ENCODE measurements at places on chromosomes 16 and 17.

GRCh38 chr17:64092952-64093451 lies 36.9 kb downstream of the ERN1 start:
- DNase-seq: no peak

GRCh38 chr16:17520561-17520960 lies 49.8 kb upstream of the XYLT1 start:
- DNase-seq: no peak

GRCh38 chr16:12484972-12485371 lies 318.7 kb downstream of the CPPED1 start:
- no peak for DNase-seq

DNA sequence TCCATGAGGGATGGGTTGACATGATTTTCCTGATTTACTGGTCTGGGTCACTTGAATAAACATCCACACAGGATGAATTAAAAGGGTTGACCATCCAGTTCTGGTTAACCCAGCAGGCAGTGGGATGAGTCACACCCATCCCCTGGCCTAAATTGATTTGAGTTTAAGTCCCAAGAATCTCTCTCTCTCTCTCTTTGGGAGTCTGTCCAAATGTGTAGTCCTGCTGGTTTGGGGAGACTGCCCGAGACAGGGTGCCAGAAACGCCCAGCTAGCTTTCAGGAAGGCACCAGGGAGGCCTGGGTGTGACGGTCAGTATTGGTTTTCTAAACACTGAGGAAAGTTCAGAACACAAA lies 38.8 kb downstream of the SCPEP1 start:
- DNase-seq: no peak

GRCh38 chr17:30124273-30124796 lies 7.7 kb downstream of the NSRP1 start:
- no peak for DNase-seq

GRCh38 chr16:68235108-68235886 lies 630 bp downstream of the ESRP2 start:
- peak; percentile 67 for DNase-seq

DNA sequence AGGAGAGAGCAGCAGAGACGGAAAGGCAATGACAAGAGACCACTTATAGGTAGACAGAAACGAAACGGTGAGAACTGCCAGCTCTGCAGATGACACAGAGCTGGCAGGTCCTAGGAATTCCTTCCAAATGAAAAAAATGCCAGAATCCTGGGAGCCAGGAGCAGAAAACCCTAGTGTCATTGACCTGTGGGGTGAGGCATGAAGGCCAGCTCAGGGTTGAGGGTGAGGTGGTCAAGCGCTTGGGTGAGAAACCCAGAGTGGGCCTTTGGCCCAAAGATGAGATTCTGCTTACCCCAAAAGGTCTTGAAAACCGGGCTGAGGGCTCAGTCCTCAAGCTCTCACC lies 9.2 kb downstream of the HIC1 start:
- DNase-seq: no peak

DNA sequence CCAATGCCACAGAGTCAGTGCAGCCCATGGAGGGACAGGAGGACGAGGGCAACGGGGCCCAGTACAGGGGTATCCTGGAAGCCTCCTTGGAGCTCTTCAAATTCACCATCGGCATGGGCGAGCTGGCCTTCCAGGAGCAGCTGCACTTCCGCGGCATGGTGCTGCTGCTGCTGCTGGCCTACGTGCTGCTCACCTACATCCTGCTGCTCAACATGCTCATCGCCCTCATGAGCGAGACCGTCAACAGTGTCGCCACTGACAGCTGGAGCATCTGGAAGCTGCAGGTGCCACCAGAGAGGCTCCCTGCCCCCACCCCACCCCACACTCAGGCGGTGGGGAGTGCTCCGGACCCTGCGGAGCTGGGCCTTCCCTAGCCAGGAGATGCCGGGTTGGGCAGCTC lies 16.6 kb downstream of the TRPV2 start:
- DNase-seq: no peak

- DNase-seq: no peak
These were observed 59.0 kb downstream of the ANKFY1 start for GRCh38 chr17:4204710-4205173.

GRCh38 chr16:54953461-54953860 lies 22.8 kb downstream of the IRX5 start:
- no peak for DNase-seq

- no peak for DNase-seq
These were observed 19.8 kb upstream of the ADGRG1 start for GRCh38 chr16:57608462-57609113.

DNA sequence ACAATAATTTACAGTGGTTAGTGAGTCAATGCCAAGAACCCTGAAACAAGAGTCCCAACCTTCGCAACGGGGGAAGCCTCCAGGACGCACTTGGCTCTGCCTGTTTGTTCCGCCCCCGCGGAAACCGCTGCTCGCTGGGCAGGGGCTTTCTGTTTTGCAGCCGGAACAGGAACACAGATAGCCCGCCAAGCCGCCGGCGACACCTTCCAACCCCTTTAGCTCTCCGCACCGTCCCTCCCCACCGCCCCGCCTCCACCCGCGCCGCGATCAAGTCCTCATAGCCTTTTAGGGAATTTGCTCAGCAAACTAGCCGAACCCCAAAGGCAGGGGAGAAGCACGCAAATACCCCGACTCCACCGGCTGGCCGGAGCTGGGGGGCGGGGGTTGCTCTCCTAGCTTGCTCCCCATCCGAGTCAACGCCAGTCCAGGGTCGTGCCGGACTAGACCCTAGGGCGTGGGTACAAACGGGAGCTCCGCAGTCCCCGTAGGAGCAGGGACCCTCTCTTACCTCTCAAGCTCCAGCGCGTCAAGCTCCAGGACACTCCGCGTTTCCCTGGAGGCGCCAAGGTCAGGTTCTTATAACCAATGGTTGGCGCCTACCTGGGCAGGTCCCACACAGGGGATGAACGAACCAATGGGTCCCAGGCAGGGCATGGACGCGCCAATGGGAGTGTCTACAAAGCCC lies at the start of gene SLFN13:
Gene SLFN13, minus strand, starts transcription at position 553 of the 685 bp plus-strand sequence. CDS start 3,086 bp downstream, outside the sequence.
- DNase-seq: peak; percentile 82

DNA sequence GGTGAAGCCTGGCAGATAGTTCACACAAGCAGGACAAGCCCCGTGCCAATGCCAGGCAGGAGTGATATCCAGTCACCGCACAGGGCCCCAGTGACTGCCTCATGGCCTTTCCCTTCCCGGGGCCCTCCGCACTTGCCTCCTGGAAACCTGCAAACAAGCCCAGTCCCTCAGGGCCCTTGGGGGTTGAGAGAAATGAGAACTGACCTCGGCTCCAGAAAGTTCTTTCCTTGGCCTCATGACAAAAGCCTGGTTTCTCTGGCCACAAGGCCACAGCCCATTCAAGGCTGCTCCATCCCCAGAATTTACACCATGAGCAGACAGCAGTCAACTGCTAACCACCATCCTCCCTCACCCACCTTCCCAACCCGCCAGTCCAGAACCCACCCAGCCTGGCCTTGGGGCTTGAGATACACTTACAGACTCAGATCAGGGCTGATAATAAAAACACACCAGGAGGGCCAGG lies 77.6 kb downstream of the CCDC182 start:
- no peak for DNase-seq

DNA sequence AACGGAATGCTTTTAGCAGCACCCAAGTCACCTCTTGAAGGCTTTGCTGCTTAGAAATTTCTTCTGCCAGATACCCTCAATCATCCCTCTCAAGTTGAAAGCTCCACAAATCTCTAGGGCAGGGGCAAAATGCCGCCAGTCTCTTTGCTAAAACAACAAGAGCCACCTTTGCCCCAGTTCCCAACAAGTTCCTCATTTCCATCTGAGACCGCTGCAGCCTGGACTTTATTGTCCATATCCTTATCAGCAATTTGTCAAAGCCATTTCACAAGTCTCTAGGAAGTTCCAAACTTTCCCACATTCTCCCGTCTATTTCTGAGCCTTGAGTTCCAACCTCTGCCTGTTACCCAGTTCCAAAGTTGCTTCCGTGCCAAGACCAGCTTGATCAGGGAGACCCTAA lies 27.4 kb downstream of the TMC6 start:
- DNase-seq: no peak

GRCh38 chr16:2969545-2970521 lies 685 bp downstream of the PAQR4 start:
- peak; percentile 91 for DNase-seq

DNA sequence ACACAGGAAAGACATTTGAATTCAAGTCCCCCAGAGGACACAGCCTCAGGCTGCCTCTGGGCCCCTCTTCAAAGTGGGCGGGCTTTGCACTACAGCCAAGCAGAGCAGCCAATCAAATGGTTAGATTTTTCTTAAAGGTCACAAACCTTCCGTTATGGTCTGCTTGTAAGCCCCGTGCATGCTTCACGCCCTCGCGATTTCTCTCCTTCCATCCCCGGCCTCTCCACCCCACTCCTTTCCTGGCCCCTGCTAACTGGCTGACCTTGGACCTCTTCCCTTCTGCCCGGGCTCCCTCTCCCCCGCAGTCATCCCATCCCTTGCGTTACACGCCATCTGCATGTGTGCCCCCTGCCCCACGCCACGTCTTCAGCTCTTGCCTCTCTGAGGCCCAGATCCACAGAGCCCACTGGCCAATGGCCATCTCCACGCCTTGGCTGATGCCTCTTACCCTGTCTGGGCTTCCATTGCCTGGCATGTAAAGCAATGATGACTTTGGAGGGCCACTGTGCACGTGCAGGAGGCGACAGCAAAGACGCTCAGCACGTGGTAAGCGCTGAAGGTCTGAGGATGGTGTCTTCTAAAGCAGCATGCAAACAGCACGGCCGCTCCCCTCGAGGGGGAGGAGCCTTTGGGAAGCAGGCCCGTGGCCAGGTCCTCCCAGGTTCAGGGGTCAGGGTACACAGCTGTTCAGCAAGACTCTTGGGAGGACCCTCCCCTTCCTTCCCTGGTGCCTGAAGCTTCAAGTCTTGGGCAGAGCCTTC lies 86.8 kb downstream of the ZDHHC7 start:
- DNase-seq: peak; percentile 39

- no peak for DNase-seq
These were observed 17.7 kb upstream of the SALL1 start for GRCh38 chr16:51168755-51169154.

GRCh38 chr17:61026818-61027217 lies 349.2 kb downstream of the BCAS3 start:
- no peak for DNase-seq

GRCh38 chr16:18936727-18937340 lies 10.6 kb upstream of the SMG1 start:
- no peak for DNase-seq

DNA sequence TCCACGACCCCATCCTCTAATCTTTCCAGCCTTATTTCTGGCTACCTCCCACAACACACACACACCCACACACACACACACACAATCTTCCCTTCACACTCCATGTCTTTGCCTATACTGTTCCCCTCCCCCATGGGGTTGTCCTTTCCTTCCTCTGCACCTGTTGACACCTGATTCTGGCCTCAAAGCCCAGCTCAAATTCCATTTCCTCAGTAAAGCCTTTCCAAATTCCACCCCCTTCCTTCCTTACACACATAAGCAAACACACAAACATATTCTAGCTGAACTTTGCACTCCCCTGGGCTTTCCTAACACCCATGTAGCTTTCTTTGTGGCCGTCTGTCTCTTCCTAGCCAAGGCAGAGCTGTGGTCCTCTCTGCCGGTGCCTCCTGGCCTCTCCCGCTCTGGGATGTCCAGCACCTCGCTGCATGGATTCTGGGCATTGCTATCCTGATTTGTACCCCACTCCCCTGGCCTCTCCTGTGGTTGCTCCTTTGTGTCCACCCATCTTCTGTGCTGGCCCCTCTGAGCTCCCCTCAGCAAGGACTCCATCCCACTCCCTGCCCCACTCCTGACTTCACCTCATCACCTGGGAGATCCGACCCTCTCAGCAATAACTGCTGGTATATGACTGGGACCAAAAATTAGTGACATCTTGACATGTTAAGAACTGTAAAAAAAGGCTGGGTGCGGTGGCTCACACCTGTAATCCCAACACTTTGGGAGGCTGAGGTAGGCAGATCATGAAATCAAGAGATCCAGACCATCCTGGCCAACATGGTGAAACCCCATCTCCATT lies 8.4 kb upstream of the SRCIN1 start:
- DNase-seq: peak; percentile 11

DNA sequence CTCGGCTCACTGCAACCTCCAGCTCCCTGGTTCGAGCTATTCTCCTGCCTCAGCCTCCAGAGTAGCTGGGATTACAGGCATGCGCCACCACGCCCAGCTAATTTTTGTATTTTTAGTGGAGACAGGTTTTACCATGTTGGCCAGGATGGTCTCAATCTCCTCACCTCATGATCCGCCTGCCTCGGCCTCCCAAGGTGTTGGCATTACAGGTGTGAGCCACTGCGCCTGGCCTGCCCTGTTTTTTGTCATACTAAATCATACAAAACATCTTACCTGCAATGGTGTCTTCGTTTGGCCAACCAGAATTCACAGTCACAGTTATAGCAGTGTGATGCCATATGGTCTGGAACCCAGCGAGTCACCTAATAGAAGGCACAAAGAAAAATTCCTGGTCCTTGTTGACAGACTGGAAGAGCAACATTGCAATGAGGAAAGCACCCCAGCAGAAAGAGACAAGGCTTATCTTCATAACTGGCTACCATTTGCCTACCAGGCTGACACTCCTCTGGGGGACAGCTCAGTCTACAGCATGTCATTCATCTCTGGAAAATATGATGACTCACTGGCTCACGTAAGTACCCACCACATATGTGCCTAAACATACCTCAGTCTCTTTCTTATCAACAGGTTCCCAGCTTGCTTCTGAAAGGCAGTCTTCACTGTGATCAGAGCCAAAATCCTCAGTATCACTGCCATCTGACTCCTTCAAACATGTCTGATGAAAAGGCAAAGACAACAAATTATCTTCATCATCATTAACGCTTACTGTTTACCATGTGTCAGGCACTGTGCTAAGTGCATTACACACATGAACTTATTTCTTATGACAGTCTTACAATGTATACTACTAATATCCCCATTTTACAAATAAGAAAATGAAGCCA lies 4.3 kb upstream of the HSF5 start:
- no peak for DNase-seq

DNA sequence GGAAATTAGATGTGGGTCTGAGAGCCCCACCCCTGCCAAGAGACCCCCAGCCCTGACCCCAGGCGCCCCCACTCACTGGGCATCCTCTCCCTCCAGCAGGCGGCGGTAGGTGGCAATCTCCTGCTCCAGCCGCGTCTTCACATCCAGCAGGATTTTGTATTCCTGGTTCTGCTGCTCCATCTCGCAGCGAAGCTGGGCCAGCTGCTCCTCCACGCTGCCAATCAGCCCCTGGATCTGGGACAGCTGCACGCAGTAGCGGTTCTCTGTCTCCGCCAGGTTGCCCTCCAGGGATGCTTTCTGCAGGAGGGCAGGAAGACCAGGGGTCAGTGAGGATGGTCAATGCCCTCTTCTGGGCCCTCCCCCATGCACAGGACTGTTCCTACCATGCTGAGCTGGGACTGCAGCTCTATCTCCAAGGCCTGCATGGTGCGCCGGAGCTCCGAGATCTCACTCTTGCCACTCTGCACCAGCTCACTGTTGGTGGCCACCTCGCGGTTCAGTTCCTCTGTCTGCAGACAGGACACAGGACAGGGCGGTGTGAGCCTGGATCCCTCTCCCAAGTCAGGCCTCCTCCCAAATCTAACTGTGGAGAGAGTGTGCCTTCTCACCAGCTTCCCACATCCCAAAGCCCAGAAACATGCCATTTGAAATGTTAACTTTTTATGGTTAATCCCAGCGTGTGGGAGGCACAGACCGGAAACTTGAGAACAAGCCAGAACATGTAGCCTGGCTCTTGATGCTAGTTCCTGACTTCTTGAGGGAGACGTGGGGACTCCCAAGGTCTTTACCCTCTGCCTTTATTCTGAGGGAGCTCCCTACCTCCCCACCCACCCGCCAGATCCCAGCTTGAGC lies 3.6 kb downstream of the KRT17 start:
- DNase-seq: no peak

Measured in iPS-NIHi11 (cell line).